ENCODE measurements at places on chromosomes 4 and X.

- no peak for DNase-seq
Measured at GRCh38 chr4:42642101-42642797, 14.7 kb downstream of the ATP8A1 start.

DNA sequence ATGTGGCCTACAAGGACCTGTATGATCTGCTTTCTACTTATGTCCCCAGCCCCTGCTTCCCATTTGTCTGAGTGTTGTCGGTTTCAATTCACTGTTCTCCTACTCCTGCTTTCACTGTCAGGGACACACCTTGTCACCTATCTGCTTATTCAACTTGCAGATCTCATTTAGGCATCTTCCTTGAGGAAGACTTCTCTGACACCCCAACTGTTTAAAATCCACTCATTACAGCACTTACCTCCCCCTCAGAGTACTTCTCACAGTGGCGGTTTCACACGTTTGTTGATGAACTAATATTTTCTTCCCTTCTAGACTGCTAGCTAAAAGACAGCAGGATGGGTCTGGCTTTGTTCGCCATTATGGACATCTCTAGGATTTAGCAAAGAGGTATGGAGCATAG lies 279.9 kb upstream of the TET2 start:
- DNase-seq = no peak

GRCh38 chr4:154416190-154416547 lies 75.4 kb downstream of the DCHS2 start:
- no peak for DNase-seq

GRCh38 chr4:155742310-155743015 lies 16.4 kb upstream of the GUCY1B1 start:
- DNase-seq = no peak

DNA sequence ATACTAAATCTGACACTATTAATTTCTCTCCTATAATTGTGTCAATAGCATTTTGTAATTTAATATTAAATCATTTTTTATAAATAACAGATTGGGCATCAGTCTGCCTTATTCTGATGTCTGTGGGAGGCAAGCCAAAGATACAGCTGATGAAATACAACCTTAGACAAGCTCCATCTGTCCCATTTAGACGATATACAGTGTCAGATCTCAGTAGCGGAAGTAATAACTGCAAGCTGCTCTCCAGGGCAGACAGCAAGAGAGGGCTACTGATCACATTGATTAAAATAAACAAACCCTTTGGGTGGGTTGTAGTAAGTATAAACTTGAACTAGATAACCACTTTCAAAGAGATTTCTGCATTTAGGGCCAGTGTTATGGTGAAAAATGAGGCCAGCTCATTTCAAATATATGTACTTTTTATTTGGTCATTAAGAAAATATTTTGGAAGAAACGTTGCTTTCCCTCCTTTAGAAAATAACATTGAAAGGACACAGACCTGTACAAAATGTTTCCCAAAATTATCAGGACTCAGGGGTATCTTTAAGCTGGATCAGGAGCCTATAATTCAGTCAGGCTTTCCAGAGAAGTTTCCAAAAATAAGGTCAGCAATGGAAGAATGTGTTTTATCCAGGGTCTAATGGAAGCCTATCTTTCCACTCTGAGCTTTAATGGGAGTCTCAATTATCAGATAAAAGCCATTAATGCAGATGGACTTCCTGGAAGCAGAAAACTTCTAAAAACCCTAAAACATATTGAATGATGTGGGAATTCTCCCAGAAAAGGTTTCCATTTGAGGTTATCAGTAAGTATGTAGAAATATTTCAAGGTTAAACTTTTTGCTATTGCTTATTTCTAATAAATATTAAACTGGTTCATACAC lies 1028.8 kb upstream of the IGFBP7 start:
- DNase-seq = no peak

- DNase-seq = no peak
Measured at GRCh38 chrX:45137531-45137930, 63.1 kb downstream of the DIPK2B start.

- no peak for DNase-seq
Measured at GRCh38 chr4:19429684-19430083, 822.0 kb upstream of the SLIT2 start.

All from fibroblast of skin of left quadriceps (primary cell).